ENCODE measurements at places on chromosomes 12 and 14.
A peak's percentile ranks its signal among the peaks of the same experiment; 100 is the strongest.

GRCh38 chr14:36315159-36315853 lies 5.1 kb downstream of the MBIP start:
- no peak for ATAC-seq

- ATAC-seq = no peak
Measured at GRCh38 chr12:108802101-108802961, 55.1 kb downstream of the SSH1 start.

DNA sequence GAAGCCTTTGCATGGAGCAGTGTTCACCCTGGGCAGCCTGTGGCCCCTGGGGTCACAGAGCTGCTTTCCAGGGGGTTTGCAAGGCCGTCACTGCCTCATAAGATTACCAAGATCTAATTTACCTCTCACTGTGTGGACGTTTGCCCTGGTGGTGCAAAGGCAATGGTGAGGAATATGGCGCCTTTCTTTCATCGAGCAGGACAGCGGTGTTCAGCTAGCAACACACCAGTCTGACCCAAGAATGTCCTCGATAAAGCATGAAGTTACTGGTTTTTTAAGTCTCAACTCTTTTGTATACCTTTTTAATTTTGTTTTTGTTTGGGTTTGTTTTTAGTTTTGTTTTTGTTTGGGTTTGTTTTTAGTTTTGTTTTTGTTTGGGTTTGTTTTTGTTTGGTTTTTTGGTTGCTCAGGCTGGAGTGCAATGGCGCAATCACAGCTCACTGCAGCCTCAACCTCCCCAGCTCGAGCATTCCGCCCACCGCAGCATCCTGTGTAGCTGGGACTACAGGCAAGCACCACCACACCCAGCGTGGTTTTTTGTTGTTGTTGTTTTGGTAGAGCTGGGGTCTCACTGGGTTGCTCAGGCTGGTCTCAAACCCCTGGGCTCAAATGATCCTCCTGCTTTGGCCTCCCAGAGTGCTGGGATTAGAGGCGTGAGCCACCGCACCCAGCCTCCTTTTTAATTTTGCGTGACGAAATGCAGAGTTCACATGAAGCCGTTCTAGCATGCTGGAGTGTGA lies 57.9 kb downstream of the PPP2R5C start:
- ATAC-seq = no peak

DNA sequence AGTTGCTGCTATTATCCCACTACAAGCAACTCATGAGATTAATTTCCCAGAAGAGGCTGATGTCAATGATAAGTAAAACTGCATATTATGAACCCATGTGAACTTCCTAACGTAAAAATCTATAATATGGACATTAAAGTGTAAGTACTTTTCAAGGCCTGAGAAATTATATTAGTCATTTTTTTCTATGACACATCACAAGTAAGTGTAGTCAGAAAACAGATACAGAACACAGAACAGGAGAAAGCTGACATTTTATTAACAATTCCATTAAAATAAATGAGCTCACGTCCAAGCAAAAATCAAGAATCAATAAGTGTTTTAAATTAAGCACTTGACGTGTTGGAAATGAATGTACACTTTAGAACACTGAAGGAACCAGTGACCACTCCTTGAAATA lies 155.0 kb downstream of the MDGA2 start:
- ATAC-seq = no peak

DNA sequence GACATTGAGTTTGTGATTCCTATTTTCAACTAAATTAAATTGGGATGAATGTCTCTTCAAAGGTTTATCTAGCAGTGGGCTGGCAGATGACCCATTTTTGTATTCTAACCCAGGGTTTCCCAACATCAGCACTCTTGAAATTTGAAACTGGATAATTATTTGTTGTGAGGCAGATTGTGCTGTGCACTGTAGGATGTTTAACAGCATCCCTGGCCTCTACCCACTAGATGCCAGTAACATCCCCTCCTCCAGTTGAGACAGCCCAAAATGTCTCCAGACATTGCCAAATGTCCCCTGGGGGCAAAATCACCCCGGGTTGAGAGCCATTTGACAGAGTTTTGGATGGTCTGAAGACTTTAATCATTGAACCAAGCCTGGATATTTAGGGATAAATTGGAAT lies 11.1 kb downstream of the DAAM1 start:
- no peak for ATAC-seq

- ATAC-seq = peak; percentile 34
Measured at GRCh38 chr14:21068521-21069387, 1.4 kb upstream of the ARHGEF40 start.

- ATAC-seq = no peak
Measured at GRCh38 chr14:95659293-95659989, 26.8 kb upstream of the TCL1B start.

GRCh38 chr14:92670643-92671366 lies 77.6 kb downstream of the LGMN start:
- ATAC-seq = no peak

- ATAC-seq = no peak
Measured at GRCh38 chr12:11749943-11750690, 100.6 kb downstream of the ETV6 start.

- peak; percentile 60 for ATAC-seq
Measured at GRCh38 chr12:94092516-94093241, 55.7 kb upstream of the PLXNC1 start.

GRCh38 chr12:6914246-6914946 lies at the start of gene ENO2:
Gene ENO2, plus strand, starts transcription at chr12:6914580. Its CDS starts 1,253 bp downstream, at chr12:6915833.
- peak; percentile 78 for ATAC-seq

GRCh38 chr14:92247341-92247740 lies 75.6 kb upstream of the SLC24A4 start:
- no peak for ATAC-seq

DNA sequence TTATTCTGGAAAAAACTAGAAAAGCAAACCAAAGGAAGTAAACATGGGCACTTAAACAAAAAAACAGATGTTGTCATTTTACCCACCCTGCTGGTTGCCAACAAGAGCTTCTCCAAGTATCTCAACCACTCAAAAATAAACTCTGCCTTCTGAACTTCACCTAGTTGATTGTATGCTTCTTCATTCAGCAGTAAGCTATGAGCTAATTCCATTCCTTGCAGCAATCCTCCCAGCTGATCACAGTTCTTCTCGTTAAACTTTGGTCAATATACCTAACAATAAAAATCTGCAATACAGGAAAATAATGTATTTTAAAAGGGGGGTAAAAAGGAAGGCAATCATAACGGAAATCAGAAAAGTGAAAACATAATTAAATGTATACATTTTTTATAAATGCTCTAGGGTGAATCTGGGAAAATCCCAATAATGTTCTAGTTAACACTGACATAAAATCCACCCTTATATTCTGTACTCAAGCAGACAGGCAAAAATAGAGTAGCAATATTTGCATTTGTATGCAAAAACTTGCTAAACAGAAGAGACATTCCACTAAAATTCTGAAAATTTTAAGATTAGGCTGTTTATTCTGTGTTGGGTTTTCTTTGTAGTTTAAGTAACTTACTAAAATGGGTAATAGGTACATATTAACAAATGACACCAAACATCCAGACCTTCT lies 17.4 kb downstream of the HEATR5A start:
- no peak for ATAC-seq

DNA sequence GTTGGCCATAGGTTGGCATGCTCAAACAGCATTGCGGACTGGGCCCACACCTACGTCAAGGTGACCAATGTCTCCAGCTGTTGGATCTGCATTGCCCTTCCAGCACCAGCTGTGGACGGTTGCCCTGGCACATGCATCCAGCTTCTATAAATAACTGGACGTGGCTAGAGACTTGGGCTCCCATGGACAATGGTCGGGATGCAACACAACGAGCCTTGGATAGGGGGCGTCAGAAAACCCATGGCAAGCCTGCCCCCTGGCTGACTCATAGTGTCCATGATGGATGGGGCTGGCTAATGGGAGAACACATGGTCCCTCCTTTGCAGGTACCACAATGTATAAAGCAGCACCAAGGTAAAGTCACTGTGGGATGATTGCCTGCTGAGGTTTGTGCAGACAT lies 331.6 kb upstream of the FAR2 start:
- ATAC-seq = no peak

DNA sequence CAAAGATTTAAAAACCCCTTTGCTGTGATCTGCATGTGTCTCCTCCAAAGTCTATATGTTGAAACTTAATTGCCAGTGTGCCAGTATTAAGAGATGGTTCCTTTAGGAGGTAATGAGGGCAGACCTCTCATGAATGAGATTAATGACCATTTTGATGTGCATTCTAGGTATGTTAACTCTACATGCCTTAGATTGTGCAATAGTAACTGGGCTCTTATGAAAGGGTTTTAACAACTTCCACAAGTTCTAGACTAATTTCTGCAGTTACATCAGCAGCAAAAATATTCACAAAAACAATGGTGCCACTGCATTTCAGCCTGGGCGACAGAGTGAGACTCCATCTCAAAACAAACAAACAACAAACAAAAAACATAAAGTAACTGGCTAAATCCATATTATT lies 3.8 kb upstream of the TAS2R10 start:
- no peak for ATAC-seq

- no peak for ATAC-seq
Measured at GRCh38 chr14:38187528-38187927, 20.2 kb upstream of the SSTR1 start.

- ATAC-seq = no peak
Measured at GRCh38 chr14:104440297-104440956, 139.1 kb upstream of the C14orf180 start.

DNA sequence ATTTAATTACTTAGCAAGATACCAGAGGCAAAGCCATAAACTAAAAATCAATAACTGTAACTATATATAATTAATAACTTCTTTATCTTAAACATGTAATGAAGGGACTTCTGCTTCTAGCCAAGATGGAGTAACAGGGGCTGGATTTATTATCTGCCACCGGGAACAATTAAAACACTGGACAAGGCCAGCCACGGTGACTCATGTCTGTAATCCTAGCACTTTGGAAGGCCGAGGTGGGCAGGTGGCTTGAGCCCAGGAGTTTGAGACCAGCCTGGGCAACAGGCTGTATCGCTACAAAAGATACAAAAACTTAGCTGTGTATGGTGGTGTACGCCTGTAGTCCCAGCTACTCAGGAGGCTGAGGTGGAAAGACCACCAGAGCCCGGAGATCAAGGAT lies 113.6 kb downstream of the TAOK3 start:
- no peak for ATAC-seq

DNA sequence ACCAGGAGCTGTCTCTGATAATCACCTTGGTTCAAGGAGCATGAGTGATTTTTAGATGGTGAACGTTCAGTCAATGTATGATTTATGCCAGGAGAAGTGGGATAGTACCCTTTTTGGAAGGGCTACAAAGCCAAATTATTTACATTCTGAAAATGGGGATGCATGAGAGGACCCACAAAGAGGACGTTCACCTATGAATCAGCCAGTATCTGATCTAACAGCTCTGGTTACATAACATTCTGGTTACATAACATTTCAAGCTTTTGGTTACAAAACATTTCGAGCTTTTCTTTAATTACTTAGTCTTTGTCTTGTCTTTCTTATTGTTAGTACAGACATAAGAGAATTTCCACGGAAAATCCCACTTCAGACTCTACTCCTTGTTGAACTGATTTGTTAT lies 68.8 kb downstream of the SLCO1A2 start:
- no peak for ATAC-seq

GRCh38 chr12:71846322-71846940 lies 6.9 kb downstream of the TBC1D15 start:
- ATAC-seq = no peak

DNA sequence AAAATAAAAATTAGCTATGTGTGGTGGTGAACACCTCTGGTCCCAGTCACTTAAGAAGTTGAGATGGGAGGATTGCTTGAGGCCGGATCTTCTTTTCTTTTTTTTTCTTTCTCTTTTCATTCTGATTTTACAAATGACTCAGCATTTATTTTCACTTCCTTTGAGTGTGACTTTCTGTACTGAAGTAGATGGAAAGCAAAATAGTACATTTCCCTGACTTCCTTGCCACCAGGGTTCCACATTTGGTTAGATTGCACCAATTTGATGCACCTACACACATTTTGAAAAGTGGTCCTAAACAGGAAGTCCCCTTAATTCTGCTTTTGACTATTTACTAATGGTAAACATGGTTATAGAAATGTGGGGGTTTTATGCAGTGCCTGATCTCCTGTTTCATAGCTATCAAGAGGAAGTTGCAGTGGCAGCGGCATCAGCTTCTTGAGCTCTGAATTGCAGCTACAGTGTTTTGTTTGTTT lies 13.0 kb upstream of the LEMD3 start:
- ATAC-seq = no peak

GRCh38 chr12:49973361-49973830 lies 649 bp downstream of the AQP6 start:
- no peak for ATAC-seq

- peak; percentile 58 for ATAC-seq
Measured at GRCh38 chr12:49288922-49289555, 5.9 kb upstream of the PRPH start.

GRCh38 chr12:32390572-32391219 lies 8.7 kb upstream of the FGD4 start:
- ATAC-seq = peak; percentile 63

DNA sequence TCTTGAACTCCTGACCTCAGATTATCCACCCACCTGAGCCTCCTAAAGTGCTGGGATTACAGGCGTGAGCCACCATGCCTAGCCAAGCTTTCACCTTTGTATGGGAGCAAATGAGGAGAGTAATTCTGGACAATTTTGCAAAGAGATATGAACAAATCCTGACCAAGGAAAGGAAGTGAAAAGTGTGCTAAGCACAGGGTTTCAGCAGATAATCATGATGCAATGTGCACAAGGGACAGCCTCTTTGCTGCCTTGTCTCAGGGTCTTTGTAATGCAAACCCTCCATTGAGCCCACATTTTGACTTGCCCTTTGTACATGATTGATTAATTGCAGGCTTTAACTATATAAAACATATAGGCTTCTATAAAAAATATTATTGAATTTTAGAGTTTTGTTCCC lies 9.2 kb upstream of the PYGL start:
- ATAC-seq = no peak

GRCh38 chr12:77996670-77997069 lies 166.0 kb downstream of the NAV3 start:
- ATAC-seq = no peak

GRCh38 chr12:95017482-95017881 lies 14.0 kb upstream of the NDUFA12 start:
- no peak for ATAC-seq

DNA sequence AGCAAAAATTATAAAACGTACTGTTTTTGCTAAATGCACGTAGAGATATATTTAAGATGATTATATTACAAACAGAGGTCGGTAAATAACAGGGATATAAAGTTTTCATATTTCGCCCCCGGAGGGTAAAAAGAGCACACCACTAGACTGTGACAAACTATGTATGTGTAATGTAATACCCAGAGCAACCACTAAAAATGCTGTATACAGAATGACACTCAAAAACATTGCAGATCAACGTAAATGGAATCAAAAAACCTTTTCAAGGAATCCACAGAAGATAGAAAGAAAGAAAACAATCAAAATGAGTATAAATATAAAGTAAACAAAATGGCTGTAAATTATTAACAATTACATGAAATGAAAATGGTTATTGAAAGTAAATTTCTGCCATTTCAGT lies 37.6 kb upstream of the PRB4 start:
- no peak for ATAC-seq

- no peak for ATAC-seq
Measured at GRCh38 chr12:93266-94005, 26.9 kb downstream of the IQSEC3 start.
